Muscle of arm (tissue), 14 donors: ENCODE measurements at places on chromosomes 6 and 20.

GRCh38 chr20:24059174-24059573 is 70.6 kb upstream of the GGTLC1 start:
- DNase-seq: no peak

- DNase-seq: no peak
Measured at GRCh38 chr20:2713285-2713684, 20.7 kb downstream of the EBF4 start.

GRCh38 chr20:24309596-24309995 is 159.8 kb upstream of the SYNDIG1 start:
- no peak for DNase-seq

- DNase-seq: no peak
Measured at GRCh38 chr6:86706449-86706848, 230.9 kb upstream of the HTR1E start.

GRCh38 chr20:63265891-63266515 is 6.6 kb upstream of the ARFGAP1 start:
- peak; percentile 75 for DNase-seq
